ENCODE measurements at places on chromosomes 13 and 19. TPM values are rescaled to one million over a fixed set of nuclear protein-coding genes. Genes with fewer than 3 reads are reported as not detected.
A peak's percentile ranks its signal among the peaks of the same experiment; 100 is the strongest.

- no peaks in the 10 kb centered on the region for H3K36me3 ChIP-seq
- peaks cover 72% of the 10 kb centered on the region for H3K4me1 ChIP-seq
- DNase-seq = no peak
Observed at GRCh38 chr19:15288146-15288963, 44.0 kb downstream of the BRD4 start.

GRCh38 chr13:50424993-50425392 is 409.7 kb downstream of the KCNRG start:
- H3K27me3 ChIP-seq = no peaks in the 10 kb centered on the region
- no peak for DNase-seq
- no peaks in the 10 kb centered on the region for H3K36me3 ChIP-seq

DNA sequence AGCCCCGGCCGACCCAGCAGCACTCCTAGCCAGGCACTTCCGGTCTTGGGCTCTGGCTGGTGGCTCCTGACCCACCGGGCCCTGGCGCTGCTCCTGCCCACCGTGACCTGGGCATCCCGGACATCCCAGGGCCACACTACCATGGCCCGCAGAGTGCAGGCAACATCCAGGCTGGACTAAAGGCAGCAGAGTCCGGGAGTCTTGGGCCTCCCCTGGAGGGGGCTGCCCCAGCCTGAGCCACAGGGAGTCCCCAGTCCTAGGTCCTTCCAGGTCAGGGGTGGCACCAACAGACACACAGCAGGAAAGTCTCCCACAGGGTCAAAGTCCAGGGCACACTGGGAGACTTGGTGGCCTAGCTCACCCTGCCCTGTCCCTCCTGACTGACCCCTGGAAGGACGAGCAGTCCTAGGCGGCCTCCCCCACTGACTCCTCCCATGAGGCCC is 10.8 kb downstream of the LSM4 start:
- H3K4me1 ChIP-seq = peaks cover 8% of the 10 kb centered on the region
- no peak overlapping the region for H3K4me3 ChIP-seq
- H3K36me3 ChIP-seq = peaks cover 9% of the 10 kb centered on the region
- no peak for DNase-seq
- no peaks in the 10 kb centered on the region for H3K27me3 ChIP-seq
- H3K27ac ChIP-seq = peak overlapping the region; percentile 64

- H3K27me3 ChIP-seq = no peaks in the 10 kb centered on the region
- H3K27ac ChIP-seq = peak overlapping the region; percentile 94
- peaks cover 31% of the 10 kb centered on the region for H3K4me1 ChIP-seq
- H3K36me3 ChIP-seq = no peaks in the 10 kb centered on the region
Observed at GRCh38 chr19:11890634-11891033, 3.1 kb downstream of the ZNF69 start.

DNA sequence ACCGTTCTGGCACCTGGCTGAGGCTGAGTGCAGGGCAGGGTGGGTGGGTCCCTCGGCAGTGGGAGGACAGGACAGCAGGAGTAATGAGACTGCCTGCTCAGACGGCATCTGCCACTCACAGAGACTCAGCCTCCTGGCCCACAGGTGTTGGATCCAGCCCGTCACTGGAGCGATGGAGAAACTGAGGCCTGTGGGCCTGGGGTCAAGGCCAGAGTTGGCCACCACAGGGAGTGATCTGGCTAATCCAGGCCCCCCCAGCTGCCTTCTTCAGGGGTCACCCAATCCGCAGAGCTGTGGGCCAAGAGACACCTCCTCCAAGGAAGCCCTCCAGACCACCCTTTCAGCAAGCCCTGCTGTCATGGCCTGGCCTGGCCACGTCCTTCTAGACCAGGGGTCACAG is 103.7 kb upstream of the VSTM2B start:
- H3K27ac ChIP-seq = no peak overlapping the region
- no peak overlapping the region for H3K4me3 ChIP-seq
- H3K27me3 ChIP-seq = no peaks in the 10 kb centered on the region
- no peak for DNase-seq

DNA sequence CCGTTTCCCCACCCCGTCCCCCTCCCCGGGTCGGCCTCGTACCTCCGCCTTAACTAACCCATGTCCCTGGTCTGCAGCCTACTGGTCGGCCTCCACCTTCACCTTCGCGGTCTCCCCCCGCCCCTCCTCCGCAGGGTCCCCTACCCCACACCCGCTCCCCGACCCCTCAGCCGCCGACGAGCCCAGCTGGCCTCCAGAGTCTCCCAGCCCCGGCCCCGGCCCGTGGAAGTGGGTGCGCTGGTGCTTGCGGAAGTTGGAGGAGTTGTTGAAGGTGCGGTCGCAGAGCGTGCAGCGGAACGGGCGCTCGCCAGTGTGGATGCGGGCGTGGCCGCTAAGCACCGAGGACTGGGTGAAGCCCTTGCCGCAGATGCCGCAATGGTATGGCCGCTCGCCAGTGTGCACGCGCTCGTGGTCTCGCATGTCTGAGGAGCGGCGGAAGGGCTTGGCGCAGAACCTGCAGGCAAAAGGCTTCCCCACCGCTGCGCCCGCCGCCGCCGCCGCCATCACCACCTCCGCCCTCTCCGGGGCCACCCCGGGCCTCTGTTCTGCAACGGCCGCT is 2.6 kb downstream of the ZNF784 start:
- no peak overlapping the region for H3K4me3 ChIP-seq
- no peaks in the 10 kb centered on the region for H3K27me3 ChIP-seq
- no peak overlapping the region for H3K27ac ChIP-seq
- peaks cover 3% of the 10 kb centered on the region for H3K4me1 ChIP-seq

DNA sequence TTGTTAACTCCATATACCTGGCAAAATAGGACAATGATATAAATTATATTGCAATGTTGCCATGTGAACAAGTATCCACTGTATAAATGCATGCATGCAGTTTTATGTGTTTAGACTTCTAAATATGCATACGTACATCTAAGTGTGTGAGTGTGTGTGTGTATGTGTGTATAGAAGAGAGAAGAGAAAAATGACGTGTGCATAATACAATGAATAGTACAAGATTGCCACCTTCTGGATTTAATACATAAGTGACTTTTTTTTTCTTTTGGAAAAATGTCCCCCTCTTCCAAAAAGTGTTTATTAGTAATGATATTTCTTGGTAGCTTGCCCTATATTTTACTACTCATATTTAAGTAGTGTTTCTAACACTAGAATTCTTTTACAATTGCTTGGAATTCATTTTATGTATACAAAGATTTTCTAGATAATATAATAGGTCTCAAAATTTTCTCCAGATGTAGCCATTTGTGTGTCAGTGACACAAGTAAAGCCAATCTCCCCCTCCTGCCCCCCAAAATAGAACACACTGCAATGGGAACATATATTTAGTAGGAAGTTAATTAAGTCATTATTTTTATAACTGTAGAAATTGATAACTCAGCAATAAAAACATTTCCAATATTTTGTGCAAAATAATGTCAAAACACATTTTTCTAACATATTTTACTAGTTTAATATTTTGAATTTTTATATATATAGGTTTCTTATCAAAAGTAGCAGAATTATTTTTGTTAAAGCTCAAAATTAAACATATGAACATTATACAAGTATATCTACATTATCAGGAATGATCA is 783.3 kb upstream of the ATXN8OS start:
- no peak overlapping the region for H3K27ac ChIP-seq
- peak; percentile 29 for DNase-seq
- H3K4me3 ChIP-seq = no peak overlapping the region
- peaks cover 4% of the 10 kb centered on the region for H3K4me1 ChIP-seq

DNA sequence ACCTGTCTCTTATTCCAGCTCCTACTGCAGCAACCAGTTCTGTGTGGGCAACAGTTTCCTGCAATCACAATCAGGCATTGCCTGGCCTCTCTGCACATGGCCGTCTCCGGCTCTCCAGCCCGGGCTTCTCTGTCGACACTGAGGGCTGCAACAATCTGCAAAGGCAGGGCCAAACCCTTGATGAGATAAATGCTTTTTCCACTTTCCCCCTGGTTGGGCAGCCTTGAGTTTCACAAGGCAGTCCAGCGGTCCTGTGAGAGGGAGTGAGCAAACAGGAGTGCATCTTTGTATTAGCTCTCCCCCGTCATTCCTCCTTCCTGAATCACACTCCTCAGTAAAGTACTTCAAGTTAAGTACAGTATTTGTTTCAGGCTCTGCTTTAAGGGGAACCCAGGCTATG is 40.7 kb upstream of the VWA8 start:
- H3K36me3 ChIP-seq = no peaks in the 10 kb centered on the region
- H3K4me3 ChIP-seq = no peak overlapping the region
- peak overlapping the region; percentile 6 for H3K27ac ChIP-seq
- no peaks in the 10 kb centered on the region for H3K27me3 ChIP-seq

Gene KIR3DL1
- total RNA-seq = not detected

- no peaks in the 10 kb centered on the region for H3K36me3 ChIP-seq
- DNase-seq = no peak
- no peaks in the 10 kb centered on the region for H3K27me3 ChIP-seq
- no peak overlapping the region for H3K27ac ChIP-seq
- H3K4me3 ChIP-seq = no peak overlapping the region
Observed at GRCh38 chr13:43830497-43830881, 43.7 kb upstream of the ENOX1 start.

DNA sequence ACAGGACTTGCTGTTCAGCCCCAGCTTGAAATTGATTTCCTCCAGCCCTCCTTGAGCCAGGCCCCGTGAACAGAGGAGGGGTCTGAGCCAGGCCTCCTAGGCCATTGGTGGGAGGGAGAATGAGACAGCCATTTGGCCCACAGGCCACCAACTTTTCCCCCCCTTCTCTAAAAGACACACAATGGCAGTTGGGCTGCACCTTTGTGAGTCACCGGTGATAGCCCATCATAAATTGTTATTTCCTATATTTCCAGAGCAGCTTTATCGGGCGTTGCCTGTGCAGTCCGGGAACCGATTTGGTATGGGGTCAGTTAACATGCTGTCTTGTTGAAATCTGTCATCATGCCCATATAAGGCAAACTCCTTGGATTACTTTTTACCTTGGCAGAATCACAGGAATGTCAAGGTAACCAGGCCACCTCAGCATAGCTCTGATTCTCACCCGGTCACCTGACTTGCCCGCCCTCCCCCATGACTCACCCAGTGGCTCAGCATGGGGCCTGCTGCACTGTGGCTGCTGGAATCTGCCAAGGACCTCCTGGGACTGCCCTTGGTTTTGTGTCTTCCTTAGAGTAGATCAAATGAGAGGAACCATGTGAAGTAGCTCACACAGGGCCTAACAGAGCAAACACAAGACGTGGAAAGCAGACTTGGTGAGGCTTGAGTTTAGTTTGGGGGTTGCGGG is 36.1 kb downstream of the ACTN4 start:
- no peaks in the 10 kb centered on the region for H3K36me3 ChIP-seq
- DNase-seq = peak; percentile 56
- no peak overlapping the region for H3K4me3 ChIP-seq
- peak overlapping the region; percentile 96 for H3K27ac ChIP-seq
- peaks cover 43% of the 10 kb centered on the region for H3K4me1 ChIP-seq
- no peaks in the 10 kb centered on the region for H3K27me3 ChIP-seq

GRCh38 chr19:5099701-5100221 is 130.8 kb downstream of the KDM4B start:
- no peak overlapping the region for H3K27ac ChIP-seq
- no peak overlapping the region for H3K4me3 ChIP-seq
- peaks cover 11% of the 10 kb centered on the region for H3K4me1 ChIP-seq
- no peak for DNase-seq
- H3K27me3 ChIP-seq = no peaks in the 10 kb centered on the region

Gene SOX1
- not detected for total RNA-seq

GRCh38 chr13:37456506-37456905 is 142.1 kb downstream of the POSTN start:
- H3K27ac ChIP-seq = no peak overlapping the region
- no peak overlapping the region for H3K4me3 ChIP-seq
- no peaks in the 10 kb centered on the region for H3K4me1 ChIP-seq
- no peaks in the 10 kb centered on the region for H3K36me3 ChIP-seq

DNA sequence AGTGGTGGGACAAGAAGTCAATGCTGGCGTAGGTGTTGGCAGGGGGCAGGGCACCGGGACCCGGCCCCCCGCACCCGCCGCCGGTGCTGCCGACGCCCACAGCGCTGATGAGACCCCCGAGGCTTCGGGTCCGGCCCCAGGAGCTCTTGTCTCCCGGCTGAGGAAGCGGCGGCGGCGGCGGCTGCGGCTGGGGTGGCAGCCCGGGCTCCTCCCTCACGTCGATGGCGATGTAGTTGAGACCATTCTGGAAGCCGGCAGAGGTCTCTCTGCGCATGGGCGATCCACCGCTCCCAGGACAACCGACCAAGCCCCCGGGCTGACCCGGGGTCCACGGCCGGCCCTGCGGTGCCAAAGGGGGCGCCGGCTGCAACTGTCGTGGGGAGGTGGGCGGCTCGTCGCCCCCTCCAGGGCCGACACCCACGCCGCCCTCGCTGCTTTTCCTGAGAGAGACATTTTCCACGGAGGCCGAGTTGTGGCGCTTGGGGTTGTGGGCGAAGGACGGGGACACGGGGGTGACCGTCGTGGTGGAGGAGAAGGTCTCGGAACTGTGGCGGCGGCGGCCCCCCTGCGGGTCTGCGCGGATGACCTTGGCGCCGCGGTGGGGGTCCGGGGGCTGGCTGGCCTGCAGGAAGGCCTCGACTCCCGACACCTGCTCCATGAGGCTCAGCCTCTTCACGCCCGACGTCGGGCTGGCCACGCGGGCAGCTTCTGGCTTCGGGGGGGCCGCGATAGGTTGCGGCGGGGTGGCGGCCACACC is 4.1 kb downstream of the IRS2 start:
- no peak for DNase-seq
- H3K4me3 ChIP-seq = no peak overlapping the region
- H3K27me3 ChIP-seq = no peaks in the 10 kb centered on the region
- H3K27ac ChIP-seq = no peak overlapping the region

DNA sequence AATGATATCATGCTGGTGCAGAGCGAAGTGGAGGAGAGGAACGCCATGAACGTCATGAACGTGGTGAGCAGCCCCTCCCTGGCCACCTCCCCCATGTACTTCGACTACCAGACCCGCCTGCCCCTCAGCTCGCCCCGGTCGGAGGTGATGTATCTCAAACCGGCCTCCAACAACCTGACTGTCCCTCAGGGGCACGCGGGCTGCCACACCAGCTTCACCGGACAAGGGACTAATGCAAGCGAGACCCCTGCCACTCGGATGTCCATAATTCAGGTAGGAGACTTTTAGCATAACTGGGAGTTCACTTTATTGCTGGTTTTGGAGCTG is 3.3 kb downstream of the PCDH17 start:
- no peaks in the 10 kb centered on the region for H3K36me3 ChIP-seq
- no peak for DNase-seq
- peaks cover 30% of the 10 kb centered on the region for H3K27me3 ChIP-seq

Gene AXL
- 62.7 TPM for total RNA-seq

DNA sequence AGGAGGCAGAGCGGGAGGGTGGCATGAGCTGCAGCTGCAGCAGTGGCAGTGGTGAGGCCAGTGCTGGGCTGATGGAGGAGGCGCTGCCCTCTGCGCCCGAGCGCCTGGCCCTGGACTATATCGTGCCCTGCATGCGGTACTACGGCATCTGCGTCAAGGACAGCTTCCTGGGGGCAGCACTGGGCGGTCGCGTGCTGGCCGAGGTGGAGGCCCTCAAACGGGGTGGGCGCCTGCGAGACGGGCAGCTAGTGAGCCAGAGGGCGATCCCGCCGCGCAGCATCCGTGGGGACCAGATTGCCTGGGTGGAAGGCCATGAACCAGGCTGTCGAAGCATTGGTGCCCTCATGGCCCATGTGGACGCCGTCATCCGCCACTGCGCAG is 2.0 kb downstream of the EGLN2 start:
- no peaks in the 10 kb centered on the region for H3K27me3 ChIP-seq
- H3K4me3 ChIP-seq = no peak overlapping the region
- no peak for DNase-seq
- peaks cover 8% of the 10 kb centered on the region for H3K36me3 ChIP-seq
- peak overlapping the region; percentile 80 for H3K27ac ChIP-seq

- H3K27me3 ChIP-seq = no peaks in the 10 kb centered on the region
- H3K36me3 ChIP-seq = no peaks in the 10 kb centered on the region
- no peak for DNase-seq
- H3K27ac ChIP-seq = no peak overlapping the region
Observed at GRCh38 chr13:93786846-93787489, 560.4 kb downstream of the GPC6 start.

Gene OVOL3
- not detected for total RNA-seq

Gene LHB
- total RNA-seq = not detected

Gene BRSK1
- 34.7 TPM for total RNA-seq

Gene SLC17A7
- total RNA-seq = 1.6 TPM

Gene PLA2G4C
- total RNA-seq = 1.5 TPM

Gene ELAVL3
- total RNA-seq = 0.18 TPM

Measured in cardiac muscle cell (in vitro differentiated cells and primary cell).